ENCODE measurements at places on chromosomes 6 and 20.

DNA sequence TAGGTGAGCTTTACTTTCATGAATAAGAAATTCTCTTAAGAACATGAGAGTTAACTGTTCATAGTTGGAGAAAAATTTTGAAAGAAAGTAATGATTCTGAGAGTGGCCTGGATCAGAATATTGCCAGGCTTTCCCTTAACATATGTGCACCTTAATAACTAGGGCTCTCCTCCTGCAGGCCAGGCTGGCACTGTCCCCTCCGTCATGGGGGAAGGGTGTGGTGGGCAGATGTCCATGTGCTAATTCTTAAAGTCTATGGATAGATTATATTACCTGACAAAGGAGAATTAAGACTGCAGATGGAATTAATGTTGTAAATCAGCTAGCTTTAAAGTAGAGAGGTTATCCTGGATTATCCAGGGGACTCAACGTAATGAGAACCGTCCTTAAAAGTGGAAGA, 10.9 kb upstream of the KLHL32 start:
- H3K27me3 ChIP-seq: no peaks in the 10 kb centered on the region
- no peaks in the 10 kb centered on the region for H3K4me1 ChIP-seq
- no peak overlapping the region for H3K4me3 ChIP-seq
- no peak for DNase-seq
- H3K36me3 ChIP-seq: no peaks in the 10 kb centered on the region
- no peak overlapping the region for H3K27ac ChIP-seq

- no peaks in the 10 kb centered on the region for H3K4me1 ChIP-seq
- no peak overlapping the region for H3K4me3 ChIP-seq
- H3K27ac ChIP-seq: no peak overlapping the region
- H3K36me3 ChIP-seq: no peaks in the 10 kb centered on the region
- no peaks in the 10 kb centered on the region for H3K27me3 ChIP-seq
Measured at GRCh38 chr6:69581581-69581980, 215.2 kb downstream of the LMBRD1 start.

DNA sequence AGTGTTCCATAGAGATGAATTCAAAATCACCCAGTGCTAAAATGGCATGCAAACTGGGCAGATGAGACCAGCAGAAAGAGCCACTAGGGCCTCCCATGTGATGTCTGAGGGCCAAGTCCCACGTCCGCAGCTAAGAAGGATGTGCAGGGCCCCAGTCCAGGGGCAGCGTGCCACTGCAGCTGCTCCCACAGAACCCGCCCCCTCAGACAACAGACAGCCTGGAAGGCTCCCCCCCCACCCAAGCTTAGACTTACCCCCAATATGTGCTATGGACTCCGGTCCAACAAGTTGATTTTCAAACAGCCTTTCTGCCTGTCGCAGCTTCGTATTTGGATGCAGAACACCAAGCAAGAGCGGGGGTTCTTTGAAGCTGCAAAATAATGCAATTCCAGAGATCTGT, 14.0 kb downstream of the APMAP start:
- DNase-seq: peak; percentile 36
- H3K4me1 ChIP-seq: peaks cover 47% of the 10 kb centered on the region
- no peak overlapping the region for H3K27ac ChIP-seq
- no peak overlapping the region for H3K4me3 ChIP-seq
- peaks cover 97% of the 10 kb centered on the region for H3K36me3 ChIP-seq
- H3K27me3 ChIP-seq: no peaks in the 10 kb centered on the region

DNA sequence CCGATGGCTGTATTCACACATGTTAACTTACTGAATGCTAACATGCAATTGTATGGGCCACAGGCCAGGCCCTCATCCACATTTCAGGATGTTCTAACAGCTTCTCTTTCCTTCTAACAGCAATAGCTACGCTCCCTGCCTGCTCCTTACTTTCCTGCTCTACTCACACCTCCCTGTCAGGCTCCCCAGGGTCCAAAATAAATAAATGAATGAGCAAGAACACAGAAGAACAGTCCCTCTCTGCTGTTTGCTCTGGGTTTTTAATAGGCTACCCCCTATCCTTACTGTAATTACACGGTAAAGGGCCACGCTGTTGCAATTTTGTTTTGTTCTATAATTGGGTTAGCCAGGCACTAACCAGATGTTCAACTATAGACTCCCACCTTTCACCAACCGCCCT, 135.6 kb downstream of the GMDS start:
- DNase-seq: no peak
- no peaks in the 10 kb centered on the region for H3K4me1 ChIP-seq
- no peak overlapping the region for H3K27ac ChIP-seq
- no peak overlapping the region for H3K4me3 ChIP-seq
- no peaks in the 10 kb centered on the region for H3K27me3 ChIP-seq

GRCh38 chr6:166938704-166939103, 17.6 kb downstream of the RNASET2 start:
- no peaks in the 10 kb centered on the region for H3K4me1 ChIP-seq
- H3K36me3 ChIP-seq: peaks cover 5% of the 10 kb centered on the region
- no peak overlapping the region for H3K4me3 ChIP-seq
- no peaks in the 10 kb centered on the region for H3K27me3 ChIP-seq
- no peak overlapping the region for H3K27ac ChIP-seq

DNA sequence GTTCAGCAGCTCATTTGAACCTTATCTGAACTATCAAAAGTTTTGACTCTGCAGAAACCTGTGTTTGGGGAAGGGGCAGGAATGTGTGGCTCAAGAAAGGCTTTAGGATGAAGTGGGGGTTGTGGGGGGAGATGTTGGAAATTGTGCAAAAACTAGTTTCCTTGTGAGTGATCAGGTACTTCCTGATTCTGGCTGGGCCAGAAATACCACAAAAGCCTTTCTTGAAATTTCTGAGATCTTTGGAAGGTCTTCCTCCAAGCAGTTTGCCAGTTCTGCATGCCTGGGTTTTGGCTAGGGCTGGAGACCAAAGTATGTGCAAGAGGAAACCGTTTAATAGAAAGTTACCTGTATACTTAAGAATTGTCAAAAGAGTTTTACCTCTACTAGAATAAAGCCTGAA, 116.6 kb downstream of the BMP2 start:
- no peak for DNase-seq
- no peaks in the 10 kb centered on the region for H3K36me3 ChIP-seq
- H3K27me3 ChIP-seq: no peaks in the 10 kb centered on the region
